ENCODE measurements at places on chromosomes 7 and 10.

DNA sequence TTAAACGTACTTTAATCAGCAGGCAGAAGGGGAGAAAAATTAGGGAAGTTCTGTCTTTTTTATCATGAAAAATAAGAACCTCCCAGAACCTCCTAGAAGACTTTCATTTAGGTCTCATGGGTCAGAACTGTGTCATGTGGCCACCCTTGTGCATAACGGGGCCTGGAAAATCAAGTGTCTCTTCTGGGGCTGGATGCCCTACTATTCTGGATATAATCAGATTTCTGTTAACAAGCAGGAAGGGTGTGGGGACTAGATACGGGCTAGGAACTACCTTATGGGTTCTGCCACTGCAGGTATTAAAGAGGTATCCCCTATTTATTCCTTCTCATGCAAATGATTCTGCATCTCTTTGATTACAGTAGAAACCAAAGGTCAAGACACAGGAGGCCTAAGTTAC, 14.1 kb downstream of the LANCL2 start:
- DNase-seq, result no peak

- DNase-seq, result no peak
Measured at GRCh38 chr7:2295936-2296620, 18.2 kb downstream of the SNX8 start.

GRCh38 chr10:113057948-113058522, 108.0 kb downstream of the TCF7L2 start:
- DNase-seq, result no peak

- no peak for DNase-seq
Measured at GRCh38 chr7:112638675-112639400, 151.4 kb downstream of the TMEM168 start.

DNA sequence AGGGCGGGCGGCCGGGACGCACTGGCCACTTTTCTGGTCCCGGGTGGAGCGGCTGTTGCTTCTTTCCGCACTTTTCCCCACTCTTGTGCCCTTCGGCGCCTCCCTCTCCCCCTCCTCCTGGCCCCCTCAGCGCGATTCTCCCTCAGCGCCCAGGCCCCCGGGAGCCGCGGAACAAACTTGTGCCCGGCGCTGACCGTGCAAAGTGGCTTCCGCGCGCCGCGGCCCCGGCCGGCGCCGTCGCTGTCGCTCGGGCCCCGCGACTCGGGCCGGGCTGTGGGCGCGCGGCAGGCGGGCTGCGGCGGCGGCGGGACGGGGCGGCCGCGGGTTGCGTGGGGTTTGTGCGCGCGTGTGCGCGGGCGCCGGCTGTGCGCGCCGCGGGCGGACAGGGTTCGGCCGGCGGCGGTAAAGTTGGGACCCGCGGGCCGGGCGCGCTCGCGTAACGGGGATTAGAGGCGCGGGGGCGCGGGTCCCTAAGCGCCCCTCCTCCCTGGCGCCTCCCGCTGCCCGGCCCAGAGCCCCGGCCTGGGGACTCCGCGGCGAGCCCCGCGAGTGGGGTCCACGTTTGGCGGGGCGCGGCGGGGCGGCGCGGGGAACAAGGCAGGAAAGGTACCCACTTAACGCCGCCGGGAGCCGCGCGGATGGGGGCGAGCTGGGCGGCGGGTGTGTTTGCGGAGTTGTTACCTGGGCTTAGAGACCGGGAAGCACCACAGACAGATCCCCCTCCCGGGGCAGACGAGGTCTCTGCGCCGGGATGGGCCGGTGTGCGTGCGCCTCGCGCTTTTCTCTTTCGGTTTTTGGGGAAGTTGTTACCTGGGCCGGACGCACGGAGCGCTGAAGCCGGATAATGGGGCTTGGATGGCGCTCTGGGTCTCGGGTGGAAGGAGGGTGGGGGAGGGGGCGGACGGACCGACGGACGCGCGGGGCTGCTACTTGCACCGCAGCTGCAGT, 860 bp downstream of the ZEB1 start:
- peak; percentile 66 for DNase-seq

- DNase-seq, result no peak
Measured at GRCh38 chr10:110833941-110834628, 37.6 kb upstream of the PDCD4 start.

DNA sequence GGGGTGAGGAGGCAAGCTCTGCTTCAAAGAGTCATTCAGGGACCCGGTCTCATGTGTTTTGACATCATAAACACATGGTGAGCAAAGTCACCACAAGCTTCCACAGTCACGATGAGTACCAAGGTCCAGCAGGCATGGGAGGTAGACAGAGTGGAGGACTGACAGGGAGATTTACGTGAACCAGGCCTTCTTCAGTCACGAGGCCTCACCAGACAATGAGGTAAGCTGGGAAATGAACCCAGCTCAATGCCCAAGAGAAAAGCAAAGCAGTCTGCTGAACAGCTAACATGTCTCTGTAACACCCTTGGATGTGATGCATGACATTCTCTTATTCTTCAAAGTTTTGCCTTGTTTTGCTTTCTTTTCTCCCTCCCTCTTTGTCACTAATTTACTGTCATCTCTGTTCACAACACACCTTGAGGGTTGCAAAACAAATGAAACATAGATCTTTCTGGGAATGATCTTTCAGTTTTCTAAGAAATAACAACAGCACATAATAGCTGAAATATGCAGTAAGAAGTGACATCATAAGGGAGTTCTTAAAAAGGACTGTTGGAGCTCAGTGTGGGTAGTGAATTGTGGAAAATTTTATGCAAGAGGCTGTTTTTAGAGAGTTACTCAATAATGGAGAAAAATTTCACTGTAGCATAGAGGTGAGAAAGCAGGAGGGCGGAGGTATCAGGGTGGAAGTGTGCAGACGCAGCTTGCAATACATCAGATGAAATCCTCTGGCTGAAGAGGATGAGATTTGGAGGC, 9.0 kb downstream of the PPP1R17 start:
- DNase-seq, result no peak

DNA sequence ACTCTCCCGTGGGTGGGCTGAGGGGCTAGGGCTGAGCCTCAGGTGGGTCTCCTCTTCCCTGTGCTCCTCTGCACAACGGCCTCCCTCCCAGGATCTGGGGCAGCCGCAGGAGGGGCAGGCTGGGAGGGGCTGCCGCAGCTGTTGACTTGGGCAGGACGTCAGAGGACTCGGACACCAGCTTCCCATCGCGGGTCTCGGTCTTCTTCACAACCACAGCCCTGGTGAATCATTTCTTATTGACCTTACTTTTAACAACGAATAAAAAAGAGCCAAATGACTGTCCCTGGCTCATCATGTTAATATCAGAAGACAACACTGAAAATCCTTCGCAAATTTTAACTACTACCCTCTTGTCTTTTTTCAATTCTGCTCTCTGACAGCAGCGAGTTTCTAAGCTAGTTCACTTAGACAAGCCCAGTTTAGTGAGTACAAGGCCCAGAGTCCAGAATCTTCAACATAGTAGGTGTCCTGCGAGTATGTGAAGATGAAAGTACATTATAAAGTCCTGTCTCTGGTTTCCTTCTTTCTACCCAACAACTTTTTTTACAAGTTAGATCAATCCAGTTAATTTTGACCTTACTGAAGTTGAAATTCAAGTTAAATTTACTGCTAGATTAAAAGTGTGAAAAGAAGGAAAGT, 32.4 kb downstream of the CTNNA3 start:
- no peak for DNase-seq

- no peak for DNase-seq
Measured at GRCh38 chr10:119812684-119813083, 60.0 kb downstream of the MCMBP start.

- no peak for DNase-seq
Measured at GRCh38 chr7:74138945-74139843, 35.0 kb upstream of the EIF4H start.

Data from type B pancreatic cell (in vitro differentiated cells).